ENCODE measurements at places on chromosomes 7 and 10.

DNA sequence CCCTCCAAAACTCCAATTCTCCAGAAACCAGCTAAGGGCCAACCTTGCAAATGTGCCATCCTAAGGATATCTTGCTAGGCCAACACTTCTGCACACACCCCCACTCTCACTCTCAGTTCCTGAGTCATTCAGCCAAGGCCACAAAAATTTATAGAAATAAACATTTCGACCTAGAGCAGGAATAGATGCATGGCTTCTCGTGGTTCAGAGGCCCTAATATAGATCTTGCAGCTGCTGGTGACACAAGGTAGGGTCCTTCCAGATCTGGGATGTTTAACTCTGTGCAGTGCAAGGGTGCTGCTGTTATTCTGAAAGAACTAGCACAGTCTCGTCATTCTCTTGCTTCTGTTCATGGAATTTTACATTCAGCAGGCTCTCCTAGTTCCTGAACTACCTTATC is 369.3 kb downstream of the CALN1 start:
- no peak for DNase-seq

DNA sequence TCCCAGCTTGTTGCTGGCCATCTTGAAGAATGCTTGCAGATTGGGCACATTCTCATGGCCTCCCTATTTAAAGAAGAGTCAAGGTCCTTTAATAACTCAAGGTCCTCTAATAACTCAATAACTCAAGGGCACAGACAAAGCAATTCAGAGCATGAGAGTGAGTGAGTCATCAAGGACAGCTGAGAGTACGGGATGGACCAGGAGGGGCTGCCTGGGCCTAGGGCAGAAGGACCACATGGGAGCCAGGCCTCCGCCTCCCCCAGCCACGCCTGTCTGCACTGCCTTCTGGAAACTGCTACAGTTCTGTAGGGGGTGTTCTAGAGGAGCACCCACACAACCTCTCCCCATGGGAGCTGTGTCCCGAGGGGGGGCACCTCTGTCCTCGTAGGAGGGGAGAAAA is 48.9 kb downstream of the ZNF503 start:
- no peak for DNase-seq

GRCh38 chr7:144761493-144761892 is 74.4 kb downstream of the TPK1 start:
- no peak for DNase-seq

- DNase-seq: no peak
These were observed 128.2 kb upstream of the CHST15 start for GRCh38 chr10:124221356-124222317.

DNA sequence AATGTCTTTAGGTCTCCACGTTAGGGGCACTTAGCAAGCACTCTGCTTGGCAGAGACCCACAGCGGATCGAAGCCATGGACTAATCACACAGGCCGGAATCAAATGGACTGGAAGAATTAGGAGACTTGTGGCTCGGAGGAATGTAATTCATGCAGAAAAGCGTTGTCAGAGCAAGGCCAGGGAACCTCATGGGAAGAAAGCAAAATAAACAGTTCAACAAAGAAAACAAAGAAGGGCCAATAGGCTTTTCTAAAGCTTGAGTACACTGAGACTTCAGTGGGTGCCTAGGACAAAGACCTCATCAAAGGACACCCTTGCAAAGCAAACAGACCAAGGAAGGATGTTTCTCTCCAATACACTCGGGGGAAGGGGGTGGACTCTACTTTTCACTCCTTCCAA is 171.1 kb downstream of the GLI3 start:
- DNase-seq: no peak
